NCI-H1436 treated with DMSO at 0.1 percent for 48 hours (cell line): ENCODE measurements at places on chromosomes 7 and 10.

DNA sequence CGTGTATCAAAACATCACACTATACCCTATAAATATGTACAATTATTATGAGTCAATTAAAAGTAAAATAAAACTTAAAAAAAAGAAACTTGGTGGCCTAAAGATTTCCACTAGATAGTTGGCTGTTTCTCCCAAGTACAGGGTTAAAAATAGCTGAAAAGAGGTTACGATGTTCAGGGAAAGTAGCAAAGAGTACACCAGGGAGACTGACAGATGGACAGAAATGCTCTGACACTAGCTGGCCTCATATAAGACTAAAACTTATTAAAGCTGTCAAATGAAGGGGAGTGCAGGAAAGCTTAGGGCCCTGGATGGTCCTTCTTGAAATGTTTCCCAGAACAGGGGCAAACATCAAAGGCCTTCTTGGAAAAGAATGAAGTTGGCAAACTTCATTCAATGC lies 51.3 kb downstream of the TCAF1 start:
- DNase-seq = no peak

GRCh38 chr10:121800831-121801230 lies 127.0 kb downstream of the ATE1 start:
- no peak for DNase-seq

DNA sequence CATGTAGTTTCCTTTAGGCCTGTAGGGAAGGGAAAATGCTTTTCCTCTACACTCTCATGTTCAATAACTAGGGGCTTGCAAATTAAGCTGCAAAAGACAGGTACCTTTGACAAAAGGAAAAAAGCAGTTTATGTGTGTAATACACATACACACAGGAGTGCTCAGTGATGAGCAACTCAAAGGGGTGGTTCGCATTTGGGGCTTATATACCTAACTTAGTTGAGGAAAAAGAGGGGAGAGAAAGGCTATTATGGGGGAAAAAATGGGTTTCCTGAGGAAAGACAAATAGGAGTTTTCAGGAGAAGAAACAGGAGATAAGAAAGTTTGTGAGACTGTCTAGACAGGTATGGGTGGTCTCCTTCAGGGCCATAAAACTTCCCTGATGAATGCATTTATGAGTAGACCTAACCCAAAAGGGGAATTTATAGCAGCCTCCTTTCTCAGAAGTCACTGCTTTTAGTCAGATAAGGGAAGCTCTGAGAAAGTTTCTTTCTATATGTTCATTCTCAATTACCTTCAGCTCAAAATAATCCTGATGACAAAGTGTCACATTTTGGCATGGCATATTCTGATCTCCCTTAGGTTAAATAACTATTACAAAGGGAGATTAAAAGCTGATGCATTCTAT lies 55.2 kb upstream of the EZH2 start:
- DNase-seq = no peak

GRCh38 chr7:91083855-91084644 lies 180.2 kb upstream of the FZD1 start:
- no peak for DNase-seq

DNA sequence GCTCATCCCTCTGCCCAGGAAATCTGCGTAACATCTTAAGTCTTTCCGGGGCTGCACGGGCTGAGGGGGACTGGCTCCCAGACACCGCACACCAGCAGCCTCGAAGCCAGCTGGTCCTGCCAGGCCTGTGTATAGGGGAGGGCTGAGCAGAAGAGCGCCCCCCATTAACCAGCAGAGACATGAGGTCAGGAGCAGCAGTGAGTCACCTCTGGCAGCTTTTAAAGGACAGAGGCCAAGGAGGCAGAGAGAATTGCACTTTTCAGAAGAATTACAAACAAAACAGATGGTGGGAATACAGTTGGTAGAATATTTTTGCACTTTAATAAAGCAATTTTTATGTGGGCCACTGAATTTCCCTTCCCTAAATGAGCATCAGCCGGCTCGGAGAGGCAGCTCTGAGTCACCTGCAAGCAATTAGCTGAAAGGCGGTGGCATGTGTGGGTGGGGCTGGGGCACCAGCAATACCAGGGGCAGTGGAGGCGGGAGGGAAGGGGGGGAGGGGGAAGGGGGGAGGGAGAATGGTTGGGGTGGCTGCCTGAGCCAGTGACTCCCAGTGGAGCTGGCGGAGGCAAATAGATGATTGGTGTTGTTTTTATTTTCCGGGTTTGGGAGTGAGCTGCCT lies 39.1 kb downstream of the GOLGA7B start:
- DNase-seq = peak; percentile 61

DNA sequence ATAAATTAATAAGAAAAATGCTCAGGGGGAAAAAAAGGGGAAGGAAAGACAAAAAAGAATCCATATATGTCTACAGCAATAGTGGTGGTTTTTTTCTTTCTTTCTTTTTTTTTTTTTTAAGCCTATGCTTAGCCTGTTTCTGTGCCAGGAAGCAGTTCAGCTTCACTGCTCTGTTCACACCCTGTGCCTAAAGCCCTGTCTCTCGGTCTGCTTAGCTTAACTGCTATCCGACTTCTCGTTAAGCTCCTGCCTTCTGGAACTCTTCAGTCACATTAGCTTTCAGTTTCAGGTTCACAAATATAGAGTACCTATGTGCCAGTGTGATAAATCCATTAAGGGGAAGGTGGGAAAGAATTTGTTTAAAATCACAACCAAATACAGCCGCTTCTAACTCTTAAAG lies 26.5 kb upstream of the NRG3 start:
- DNase-seq = no peak

- no peak for DNase-seq
These were observed 15.2 kb upstream of the KNDC1 start for GRCh38 chr10:133144771-133145170.
